Dorsolateral prefrontal cortex (tissue), 122 donors: ENCODE measurements at places on chromosomes 7 and 10.

DNA sequence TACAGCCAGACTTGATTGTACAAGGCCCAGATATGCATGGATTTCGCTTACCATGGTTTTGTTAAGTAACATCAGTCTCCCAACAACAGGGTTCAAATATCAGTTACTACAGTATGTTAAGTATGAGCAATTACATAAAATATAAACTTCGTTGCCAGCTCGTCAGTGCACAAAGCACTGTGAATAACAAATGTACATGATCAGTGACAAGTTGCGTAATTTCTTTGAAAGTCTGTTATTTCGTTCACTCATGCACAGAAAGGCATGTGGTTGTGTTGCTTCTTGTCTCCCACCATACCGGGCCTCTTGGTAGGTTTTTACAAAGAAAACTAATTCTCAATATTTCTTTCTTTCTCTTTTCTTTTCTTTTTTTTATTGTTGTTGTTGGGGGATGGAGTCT lies 12.5 kb upstream of the ZNF487 start:
- no peak for DNase-seq

GRCh38 chr10:78551184-78552005 lies 517.4 kb upstream of the ZMIZ1 start:
- no peak for DNase-seq

DNA sequence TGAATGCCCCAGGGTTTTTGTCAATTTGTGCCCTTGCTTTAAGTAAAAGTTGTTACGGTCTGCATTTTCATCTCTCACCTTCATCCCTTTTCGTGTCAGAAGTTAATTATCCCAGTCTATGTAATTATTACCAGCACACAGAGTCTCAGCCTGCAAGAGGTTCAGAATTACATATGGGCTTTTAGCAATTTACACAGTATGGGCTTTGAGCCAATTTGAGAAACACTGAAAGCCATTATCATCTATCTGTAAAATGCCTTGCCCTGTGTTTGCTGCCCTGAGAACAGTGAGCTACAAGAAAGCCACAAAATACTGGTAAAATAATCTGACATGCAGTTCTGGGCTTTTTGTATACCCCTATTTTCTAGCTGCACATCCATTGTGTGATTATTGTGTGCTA lies 125.6 kb upstream of the STEAP4 start:
- no peak for DNase-seq

GRCh38 chr7:116918704-116919103 lies 34.6 kb upstream of the ST7 start:
- DNase-seq: no peak

DNA sequence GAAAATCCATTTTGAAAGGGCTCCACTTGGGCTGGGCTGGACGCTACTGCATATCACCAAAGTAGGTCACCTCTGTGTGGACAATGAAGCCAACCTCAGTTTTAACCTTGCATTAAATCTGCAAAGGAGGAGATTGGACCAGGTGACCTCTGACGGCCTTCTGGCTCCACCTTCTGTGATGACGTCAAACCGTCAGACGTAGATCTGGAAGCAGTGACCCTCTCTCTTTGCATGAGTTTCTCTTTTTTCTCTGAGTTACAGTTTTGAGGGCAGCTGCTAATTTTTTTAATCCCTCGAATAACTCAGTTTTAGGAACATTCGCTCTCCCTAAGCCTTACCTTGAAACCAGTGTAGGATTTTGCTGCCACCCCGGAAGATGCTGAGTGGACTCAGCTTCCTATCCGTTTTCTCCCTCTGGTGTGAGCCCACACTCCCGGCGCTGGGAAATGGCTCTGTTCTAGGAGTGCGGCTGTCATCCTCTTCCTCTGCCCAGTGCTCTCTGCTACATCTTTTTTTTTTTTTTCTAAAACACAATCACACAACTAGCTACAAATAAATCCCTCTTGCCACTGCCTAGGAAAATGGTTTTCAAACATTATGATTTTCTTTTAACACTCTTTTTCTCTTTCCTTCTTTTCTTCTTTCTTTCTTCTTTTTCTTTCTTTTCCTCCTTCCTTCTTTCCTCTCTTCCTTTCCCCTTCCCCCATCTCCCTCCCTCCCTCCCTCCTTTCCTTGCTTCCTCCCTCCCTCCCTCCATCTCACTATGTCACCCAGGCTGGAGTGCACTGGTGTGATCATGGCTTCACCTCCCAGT lies 27.7 kb upstream of the NMT2 start:
- no peak for DNase-seq

DNA sequence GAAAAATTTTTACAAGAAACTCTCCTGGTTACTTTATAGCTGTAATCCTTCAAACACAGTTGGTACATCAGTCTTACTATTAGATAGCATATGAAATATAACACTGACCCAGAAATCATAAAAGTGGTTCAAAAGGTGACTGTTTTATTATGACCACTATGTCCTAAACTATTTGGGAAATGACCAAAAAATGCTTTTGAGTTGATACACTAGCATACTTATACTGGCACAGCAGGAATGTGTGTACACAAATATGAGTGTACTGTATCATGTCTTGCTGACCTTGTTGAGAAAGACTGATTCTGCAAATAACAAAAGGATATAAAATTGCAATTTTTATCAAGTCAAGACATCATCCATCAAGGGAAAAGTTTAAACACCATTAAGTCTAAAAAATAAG lies 24.3 kb downstream of the CSTF2T start:
- DNase-seq: no peak

DNA sequence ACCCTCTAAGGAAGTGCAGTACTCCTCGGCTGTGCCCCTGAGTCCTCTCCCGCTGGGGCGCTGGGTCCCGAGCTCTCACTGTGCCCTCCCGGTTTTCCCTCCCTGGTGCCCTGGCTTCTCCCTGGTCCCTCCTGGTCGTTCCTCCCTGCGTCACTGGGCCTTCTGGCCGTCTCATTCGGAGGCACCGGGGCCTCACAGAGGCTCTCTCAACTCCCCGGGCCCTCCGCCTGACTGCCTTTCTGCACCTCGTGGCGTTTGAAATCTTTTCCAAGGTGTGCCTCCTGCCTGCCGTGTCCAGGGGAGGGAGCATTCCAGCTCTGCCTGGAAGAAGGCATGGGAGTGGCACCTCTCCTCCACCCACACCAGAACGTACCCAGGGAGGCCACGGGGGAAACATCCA lies 174.3 kb downstream of the TCERG1L start:
- DNase-seq: no peak

DNA sequence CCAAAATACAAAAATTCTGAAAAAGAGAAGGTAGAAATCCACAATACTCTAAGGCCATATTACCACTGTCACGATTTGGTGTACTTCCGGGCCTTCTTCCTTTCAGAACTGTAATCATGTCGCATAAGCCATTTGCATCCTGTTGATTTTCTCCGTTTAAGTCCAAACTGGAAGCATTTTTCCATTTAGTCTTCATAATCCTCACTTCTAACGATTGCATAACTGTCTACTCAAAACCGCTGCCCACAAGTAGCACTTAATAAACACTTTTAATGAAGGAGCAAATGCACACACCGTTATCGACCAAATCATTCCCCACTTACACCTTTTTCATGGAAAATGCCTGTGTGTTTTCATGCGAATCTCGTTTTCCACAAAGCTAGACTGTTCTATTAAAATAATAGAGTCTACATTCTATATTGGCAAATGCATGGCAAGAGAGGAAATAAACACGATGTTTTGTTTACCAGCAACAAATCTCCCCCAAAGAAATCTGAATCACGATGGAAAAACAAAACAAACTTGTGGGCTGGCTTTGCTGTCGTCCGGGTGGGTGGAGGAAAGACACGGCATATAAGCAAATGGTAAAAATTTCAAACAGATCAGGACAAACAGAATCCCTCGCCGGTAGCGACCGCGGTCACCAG lies 1.0 kb downstream of the ATE1 start:
- no peak for DNase-seq

DNA sequence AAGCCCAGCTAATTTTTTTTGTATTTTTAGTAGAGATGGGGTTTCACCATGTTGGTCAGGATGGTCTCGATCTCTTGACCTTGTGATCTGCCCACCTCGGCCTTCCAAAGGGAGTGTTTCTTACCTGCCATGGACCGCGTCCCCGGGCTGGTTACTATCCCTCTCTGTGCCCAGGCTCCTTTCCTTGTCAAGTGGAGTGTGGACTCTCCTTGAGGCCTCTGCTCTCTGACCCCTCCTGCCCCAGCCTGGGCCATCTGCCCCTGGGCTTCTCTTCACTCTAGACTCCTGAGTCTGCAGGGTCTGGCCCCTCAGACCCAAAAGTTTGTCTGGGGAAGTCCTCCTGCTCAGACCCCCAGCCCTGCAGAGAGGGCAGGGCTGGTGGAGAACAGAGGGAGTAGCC lies 20.7 kb downstream of the NEURL1 start:
- DNase-seq: peak; percentile 6

DNA sequence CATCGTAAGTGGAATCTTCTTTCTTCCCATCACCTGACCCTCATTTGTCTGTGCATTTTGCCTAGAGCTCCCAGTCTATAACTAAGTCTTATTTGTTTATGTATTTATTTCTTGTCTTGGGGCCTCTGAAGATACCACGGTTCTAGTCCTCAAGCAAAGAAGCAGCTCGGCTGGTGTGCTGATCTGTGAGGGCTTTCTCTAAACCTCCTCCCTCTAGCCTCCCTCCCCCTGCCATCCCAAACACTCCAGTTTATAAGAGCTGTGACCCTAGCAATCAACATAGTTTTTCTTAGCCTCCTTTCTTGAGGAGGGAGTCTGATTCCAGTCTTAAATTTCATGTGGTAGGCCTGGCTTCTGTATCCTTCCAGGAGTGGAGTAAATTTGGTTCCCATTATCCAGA lies 15.7 kb upstream of the NDUFA5 start:
- DNase-seq: no peak

- no peak for DNase-seq
Observed at GRCh38 chr10:124446830-124447750, 2.7 kb downstream of the NKX1-2 start.

GRCh38 chr10:1670541-1671365 lies 66.6 kb downstream of the ADARB2 start:
- no peak for DNase-seq

DNA sequence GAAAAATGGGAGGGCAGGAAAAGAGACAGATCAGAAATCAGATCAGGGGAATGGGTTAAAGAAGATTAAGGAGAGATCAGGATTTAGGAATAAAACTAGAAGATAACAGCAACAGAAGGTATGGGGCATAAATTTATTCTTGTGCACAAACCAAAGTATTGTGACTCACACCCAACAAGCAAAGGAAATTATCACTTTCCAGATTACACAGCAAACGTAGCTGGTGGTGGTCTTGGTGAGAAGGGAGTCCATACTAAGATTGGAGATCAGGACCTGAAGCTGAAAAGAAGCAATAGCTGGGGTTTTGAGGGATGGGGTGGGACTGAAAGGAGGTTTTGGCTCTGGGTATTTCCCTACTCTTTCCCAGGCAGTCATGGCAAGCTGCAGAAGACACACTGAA lies 3.5 kb upstream of the MYOZ1 start:
- no peak for DNase-seq

- DNase-seq: no peak
Observed at GRCh38 chr10:78417425-78418370, 384.0 kb downstream of the RPS24 start.

DNA sequence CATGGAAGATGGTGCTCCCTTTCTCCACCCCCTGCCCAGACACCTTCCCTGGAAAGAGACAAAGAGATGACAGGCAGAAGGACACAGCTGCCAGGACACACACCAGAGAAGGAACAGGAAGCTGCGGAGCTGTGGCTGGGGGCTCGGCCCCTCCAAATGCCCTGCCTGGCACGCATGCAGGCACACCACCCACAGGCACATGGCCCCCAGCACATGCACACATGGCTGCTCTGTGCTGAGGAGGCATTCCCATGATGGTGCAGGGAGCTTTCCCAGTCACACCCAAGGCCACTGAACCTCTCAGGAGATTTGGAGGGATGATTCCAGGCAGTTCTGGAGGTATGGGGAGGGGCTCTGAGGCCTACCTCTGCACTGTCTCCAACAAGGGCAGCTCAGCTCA lies 143.3 kb downstream of the GRID1 start:
- DNase-seq: no peak

DNA sequence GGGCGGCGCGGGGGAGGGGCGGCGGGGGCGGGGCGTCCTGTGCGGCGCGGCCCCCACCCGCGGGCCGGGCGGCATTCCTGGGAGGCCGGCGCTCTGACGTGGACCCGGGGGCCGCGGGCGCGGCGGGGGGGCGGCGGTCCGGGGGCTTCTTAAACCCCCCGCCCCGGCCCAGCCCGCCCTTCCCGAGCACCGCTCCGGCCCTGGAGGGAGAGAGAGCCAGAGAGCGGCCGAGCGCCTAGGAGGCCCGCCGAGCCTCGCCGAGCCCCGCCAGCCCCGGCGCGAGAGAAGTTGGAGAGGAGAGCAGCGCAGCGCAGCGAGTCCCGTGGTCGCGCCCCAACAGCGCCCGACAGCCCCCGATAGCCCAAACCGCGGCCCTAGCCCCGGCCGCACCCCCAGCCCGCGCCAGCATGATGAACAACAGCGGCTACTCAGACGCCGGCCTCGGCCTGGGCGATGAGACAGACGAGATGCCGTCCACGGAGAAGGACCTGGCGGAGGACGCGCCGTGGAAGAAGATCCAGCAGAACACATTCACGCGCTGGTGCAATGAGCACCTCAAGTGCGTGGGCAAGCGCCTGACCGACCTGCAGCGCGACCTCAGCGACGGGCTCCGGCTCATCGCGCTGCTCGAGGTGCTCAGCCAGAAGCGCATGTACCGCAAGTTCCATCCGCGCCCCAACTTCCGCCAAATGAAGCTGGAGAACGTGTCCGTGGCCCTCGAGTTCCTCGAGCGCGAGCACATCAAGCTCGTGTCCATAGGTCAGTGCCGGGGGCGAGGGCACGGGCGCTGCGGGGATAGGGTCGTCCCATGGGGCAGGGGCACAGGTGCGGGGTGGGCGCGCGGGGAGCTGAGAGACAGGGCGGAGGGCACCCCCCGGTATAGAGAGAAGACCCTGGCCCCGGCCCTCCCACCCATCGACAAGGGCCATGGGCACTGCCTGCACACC lies at the start of gene FLNC:
TSS of gene FLNC (plus strand) at position 176 of the 947 bp plus-strand sequence. CDS start at position 408, 232 bp downstream.
- peak; percentile 25 for DNase-seq

DNA sequence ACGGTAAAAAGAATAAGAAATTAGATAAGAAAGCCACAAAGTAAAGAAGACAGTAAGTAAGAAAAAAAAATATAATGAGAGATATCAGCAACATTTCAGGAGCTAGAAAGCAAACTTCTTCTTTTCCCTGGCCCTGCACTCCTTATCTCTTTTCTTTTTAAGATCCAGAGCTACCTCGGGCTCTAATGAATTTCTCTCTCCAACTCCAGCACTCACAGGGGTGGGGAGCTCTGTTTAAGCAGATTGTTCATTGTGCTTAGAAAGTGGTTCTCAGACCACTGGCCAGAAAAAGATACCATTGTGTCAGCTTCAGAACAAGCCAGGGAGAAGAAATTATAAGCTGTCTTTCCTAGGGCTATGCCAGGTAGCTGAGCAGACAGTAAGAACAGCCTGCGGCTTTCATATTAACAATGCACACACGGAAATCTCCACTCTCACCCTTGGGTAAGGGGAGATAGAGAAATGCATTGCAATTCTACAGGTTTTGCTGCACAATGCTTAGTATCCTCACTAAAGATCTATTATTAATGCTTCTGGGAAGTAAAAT lies 19.3 kb downstream of the OR2F1 start:
- no peak for DNase-seq

GRCh38 chr7:47689558-47689957 lies 107.6 kb upstream of the TNS3 start:
- no peak for DNase-seq

GRCh38 chr7:128000048-128000447 lies 31.2 kb downstream of the LRRC4 start:
- no peak for DNase-seq

- DNase-seq: no peak
Observed at GRCh38 chr7:150406312-150406566, 27.1 kb downstream of the ZNF775 start.

GRCh38 chr7:26705567-26705966 lies 158.8 kb downstream of the SKAP2 start:
- no peak for DNase-seq

GRCh38 chr10:50883629-50884028 lies 1.8 kb downstream of the A1CF start:
- no peak for DNase-seq
